ENCODE measurements at places on chromosomes 13 and 19.

DNA sequence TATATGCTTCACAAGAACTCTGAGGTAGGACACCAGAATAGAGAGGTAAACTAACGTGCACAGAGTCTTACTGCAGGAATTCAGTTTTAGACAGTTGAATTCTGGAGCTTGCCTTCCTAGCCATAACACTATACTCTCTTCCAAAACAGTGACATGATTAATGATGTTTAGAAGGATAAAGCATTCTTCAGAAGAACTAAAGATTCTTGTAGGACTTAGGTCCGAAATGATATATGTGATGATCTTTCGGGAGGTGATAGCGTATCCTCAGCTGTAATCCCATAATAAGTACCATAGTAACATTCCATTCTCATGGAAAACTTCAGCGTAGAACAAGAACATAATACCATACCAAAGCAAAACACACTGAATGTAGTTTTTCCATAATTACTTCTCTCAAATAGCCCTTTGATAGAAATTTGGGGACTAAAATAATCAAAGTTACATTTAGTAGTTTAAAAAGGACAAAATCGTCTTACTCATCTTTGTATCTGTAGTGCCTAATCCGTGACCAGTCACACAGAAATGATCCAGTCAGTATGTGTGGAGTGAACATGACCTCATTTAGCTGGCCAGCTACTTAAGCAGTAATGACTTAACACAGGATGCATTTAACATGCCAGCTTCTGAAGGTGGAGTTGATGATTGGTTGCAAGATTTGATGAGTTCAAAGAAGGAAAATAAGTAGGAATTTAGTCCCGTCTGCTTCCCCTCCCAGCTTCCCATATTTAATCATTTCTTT, 38.4 kb downstream of the PIBF1 start:
- peak; percentile 10 for DNase-seq

DNA sequence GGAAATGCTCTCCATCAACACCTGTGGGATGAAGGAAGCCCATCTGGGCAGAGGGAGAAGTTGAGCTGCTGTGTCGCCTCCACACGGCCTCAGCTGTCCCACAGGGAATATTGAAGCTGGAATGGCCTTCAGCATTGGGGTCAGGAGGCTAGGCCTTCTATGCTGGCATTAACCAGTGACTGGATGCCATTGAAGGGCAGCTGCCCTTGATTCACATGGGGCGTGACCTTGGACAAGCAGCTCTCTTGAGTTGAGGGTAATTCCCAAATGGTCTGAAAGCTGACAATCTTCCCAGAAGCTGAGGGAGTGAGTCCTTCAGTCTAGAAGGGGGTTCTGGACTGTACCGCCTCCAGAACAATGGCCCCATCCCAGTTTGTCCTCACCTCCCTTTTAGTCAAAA, 6.7 kb downstream of the BCL3 start:
- no peak for DNase-seq

DNA sequence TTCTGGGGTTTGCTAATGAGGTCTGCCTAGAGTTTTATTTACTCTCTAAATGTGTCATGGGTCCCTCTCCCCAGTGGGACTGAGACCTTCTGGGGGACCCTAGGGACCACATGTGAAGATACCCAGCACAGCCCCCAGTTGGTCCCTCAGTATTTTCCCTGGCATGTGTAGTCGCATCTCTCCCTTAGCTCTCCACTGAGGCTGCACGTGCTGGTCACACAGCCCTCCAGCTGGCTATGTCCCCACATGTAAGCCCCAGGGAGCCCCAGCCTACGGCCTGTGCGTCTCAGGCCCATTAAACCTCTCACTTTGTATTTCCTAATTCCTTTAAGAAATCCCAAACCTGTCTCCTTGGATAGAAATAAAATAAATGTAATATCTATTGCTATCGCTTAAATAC, 189.6 kb upstream of the TSHZ3 start:
- no peak for DNase-seq

DNA sequence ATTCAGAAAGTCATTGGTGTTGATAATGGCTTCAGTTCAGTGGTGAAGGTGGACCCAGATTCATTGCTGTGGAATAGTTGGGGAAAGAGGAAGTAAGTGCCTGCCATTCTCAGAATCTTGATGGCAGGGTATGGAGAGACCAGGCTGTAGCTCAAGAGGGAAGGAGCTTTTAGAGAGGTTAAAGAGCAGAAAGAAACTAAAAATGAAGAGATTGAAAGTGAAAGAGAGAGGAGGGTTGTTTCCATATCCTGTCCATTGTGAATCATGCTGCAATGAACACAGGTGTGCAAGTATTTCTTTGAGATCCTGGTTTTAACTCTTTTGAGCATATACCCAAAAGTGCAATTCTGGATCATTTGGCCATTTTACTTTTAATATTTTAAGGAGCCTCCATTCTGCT, 12.5 kb downstream of the GJB6 start:
- DNase-seq: no peak

Measured in HAP-1 (cell line).